ENCODE measurements at places on chromosomes 16 and 17. TPM values are rescaled to one million over a fixed set of nuclear protein-coding genes. Genes with fewer than 3 reads are reported as not detected.

The MAF gene
- total RNA-seq, result 26.1 TPM

DNA sequence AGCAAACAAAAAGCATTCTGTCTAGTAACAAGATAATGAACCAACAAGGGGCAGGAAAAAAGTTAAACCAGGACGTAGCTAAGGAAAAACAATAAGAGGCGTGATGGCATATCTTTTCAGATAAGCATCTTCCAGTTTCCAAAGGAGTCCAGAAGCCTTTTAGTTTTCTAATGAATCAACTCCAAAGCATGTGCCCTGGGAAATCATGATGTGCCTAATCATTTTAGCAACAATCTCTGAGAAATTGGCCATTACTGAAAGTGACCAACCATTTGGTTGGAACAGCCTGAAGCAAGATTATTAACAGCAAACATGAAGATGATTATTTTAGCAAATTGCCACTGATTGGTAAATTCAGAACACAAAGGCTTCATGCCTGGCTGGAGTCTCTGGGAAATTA, 440.9 kb upstream of the MAF start:
- no peak for DNase-seq

- DNase-seq, result no peak
Observed at GRCh38 chr17:68732301-68732749, 131.2 kb upstream of the FAM20A start.

DNA sequence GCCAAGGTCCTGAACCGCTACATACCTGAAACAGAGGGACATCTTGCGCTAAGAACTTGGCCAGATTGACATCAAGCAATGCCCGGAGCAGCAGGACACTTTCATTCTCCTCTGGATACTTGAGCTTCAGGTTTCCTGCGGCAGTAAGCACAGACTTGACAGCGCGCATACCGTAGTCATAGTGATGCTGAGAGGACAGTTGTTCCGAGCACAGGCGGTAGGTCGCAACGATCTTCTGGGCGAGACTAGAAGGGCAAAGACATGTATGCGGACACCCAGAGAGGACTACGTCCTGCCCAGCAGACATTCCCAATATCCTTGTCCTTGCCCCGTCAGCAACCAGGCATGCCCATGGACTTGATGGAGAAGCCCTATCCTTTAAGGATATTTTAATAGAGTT, 112.9 kb downstream of the DNAH3 start:
- DNase-seq, result no peak

DNA sequence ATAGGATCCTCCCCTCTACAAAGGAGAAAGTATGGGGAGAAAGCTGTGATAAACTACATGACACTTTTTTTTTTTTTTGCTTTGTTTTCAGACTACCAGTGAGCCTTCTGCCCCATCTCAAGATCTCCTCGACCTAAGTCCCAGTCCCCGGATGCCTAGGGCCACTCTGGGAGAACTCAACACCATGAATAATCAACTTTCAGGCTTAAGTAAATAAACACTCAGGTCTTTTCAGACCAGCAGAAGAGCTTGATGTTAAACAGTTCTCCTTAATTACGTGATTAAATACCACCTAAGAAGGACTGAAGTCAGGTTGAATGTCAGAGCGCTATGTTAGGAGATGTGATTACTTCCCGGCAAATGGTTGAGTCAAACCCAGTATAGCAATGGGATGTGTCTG, 31.4 kb downstream of the COX11 start:
- DNase-seq, result no peak

The KRT16 gene
- 0.73 TPM for total RNA-seq

- DNase-seq, result no peak
Observed at GRCh38 chr17:77508047-77508715, 367.4 kb downstream of the SEC14L1 start.

DNA sequence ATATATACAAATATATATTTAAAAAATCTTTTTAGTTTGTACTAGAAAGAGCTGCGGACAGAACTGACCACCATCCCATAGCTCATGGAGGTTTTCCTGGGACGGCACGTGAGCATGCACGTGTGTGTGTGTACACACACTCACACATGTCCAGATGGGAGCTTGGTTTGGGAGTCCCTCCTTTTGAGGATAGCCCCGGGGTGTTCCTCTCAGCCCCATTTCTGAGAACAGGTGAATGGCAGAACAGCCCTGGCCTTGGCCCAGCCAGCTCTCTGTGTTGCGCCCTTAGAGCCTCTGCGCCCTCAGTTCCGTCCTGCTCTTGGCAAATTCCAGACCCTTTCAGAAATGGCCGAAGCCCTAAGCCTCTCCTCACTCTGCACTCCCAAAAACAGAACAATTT, 70.1 kb downstream of the AMFR start:
- DNase-seq, result no peak

DNA sequence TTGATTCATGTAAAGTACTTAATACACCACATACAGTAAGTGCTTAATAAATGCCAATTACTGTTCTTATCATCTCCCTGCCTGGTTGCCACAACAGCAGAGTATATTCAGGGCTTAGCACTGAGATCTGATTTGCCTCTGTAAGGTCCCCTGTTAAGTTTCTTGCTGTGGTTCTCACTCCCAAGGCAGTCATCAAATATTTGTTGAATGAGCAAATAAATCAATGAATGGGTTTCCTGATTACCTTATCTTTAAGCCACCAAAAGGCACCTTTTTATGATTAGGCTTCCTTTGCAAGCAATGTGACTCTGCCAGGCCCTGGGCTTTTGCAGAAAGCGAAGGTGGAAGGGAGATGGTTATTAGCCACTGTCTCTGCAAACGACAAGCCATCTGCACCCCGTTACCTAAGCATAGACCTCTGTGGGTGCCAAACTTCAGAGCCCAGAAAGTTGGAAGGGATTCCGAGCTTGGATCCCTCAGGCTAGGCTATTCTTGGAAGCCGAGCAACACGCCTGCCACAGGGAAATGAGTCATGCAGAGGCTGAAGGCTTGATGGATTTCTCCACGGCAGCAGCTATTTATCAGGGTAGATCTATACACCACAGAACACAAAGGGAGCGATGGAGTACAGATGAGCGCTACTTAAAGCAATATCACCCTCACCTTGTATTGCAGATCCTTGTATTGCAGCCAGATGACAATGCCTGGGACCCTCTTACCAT, 102.0 kb downstream of the GRIN2A start:
- DNase-seq, result peak; percentile 62

- no peak for DNase-seq
Observed at GRCh38 chr16:27400751-27401620, 988 bp upstream of the IL21R start.

GRCh38 chr17:40671282-40671681, 6.3 kb upstream of the KRT222 start:
- no peak for DNase-seq

The SCARF1 gene
- total RNA-seq, result 16.3 TPM

- DNase-seq, result no peak
Observed at GRCh38 chr16:10318798-10319500, 66.9 kb upstream of the ATF7IP2 start.

DNA sequence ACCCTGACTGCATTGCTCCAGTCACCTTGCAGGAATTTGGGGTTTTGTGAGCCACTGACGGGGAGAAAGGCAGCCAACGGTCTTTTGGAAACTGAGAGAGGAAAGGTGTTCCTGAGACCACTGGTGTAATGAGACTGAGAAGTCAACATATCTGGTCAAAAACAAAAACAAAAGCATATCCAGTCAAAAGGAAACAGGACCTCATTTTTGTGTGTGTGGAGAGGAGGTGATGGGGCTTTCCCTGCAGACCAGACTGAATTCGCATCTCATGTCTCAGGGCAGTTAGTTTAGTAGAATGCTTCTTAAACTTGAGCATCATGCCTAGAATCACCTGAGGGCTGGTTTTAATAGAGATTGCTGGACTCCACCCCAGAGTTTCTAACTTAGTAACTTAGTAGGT, 198.4 kb downstream of the COPRS start:
- DNase-seq, result no peak

The MT4 gene
- total RNA-seq, result not detected

GRCh38 chr17:1967213-1967612, 57.9 kb downstream of the RTN4RL1 start:
- DNase-seq, result no peak

GRCh38 chr16:22123146-22123545, 30.8 kb downstream of the VWA3A start:
- no peak for DNase-seq

The VASN gene
- total RNA-seq, result 13.4 TPM

GRCh38 chr16:63980763-63981162, 1141.1 kb downstream of the CDH11 start:
- no peak for DNase-seq
